Stimulated activated CD8-positive, alpha-beta memory T cell treated with anti-CD3 and anti-CD28 coated beads, Interleukin-15, amount 100 ng/mL, for 4 hours (primary cell): ENCODE measurements at places on chromosomes 2 and 18.
A peak's percentile ranks its signal among the peaks of the same experiment; 100 is the strongest.

DNA sequence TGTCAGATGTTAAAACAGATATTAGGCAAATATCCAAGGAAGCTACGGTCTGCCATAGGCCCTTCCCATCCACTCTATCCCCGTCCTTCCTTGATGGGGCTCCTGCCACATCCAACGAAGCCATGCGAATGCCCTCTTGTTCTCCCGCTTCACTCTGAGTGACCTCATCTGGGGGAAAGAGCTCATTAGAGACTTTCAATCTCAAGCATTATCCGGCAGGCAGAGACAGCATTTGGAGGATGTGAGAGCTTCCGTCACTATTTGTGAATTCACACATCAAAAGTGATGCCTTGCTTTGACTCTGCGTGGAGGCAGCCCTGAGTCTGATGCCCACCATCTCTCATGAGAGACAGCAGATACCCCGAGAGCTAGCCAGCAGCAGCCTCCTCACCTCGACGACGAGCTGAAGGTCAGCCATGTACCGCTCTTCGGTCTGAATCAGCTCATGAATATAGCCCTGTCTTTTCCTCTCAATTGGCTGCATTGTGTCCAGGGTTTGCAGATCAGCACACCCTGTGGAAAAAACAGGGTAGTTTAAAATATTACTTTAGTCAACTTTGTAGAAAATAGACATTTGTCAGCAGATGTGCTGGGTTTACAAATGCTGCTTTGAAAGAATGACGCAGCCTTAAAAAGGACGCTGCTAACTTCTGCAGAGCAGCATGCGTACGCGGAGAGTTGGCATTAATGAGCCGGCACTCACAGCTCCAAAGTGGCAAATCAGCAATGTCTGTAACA is 45.9 kb downstream of the FAM228A start:
- no peak for DNase-seq

- no peak for DNase-seq
These were observed 8.0 kb downstream of the ALPI start for GRCh38 chr2:232463701-232464543.

GRCh38 chr2:144078802-144079724 is 440.9 kb downstream of the ZEB2 start:
- no peak for DNase-seq

DNA sequence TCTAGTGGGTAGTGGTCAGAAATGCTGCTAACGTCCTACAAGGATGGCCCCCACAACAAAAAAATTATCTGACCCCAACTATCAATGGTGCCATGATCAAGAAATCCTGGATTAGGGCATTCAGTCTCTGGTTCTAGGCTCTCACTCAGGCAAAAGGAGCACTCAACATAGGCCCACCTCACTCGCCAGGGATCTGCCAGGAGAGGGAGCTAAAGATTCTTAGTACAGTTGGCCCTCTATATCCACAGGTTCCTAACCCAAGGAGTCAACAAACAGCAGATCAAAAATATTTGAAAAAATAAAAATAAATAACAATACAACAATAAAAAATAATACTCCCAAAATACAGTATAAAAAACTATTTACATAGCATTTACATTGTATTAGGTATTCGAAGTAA is 10.0 kb downstream of the SLC4A5 start:
- no peak for DNase-seq

DNA sequence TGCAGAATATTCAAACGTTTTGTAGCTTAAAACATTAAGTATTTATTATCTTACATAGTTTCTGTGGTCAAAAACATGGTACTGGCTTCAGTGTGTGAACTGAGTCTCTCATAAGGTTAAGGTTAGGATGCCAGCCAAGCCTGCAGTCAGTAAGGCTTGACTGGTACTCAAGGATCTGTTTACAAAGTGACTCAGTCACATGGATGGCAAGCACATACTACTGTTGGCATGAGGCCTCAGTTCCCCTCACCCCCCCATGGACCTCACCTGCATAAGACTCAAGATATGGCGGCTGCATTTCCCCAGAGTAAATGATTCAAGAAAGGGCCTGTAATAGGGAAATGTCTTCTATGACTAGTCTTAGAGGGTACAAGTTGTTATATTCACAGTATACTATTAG is 1167.5 kb downstream of the DPP10 start:
- DNase-seq, result no peak

- peak; percentile 91 for DNase-seq
These were observed 54.3 kb downstream of the PKDCC start for GRCh38 chr2:42102024-42102590.
